ENCODE measurements at places on chromosomes 6 and 20.

GRCh38 chr6:54847799-54848597 is 1.4 kb downstream of the FAM83B start:
- DNase-seq, result no peak

GRCh38 chr6:125549202-125549884 is 200.1 kb upstream of the HEY2 start:
- no peak for DNase-seq

- DNase-seq, result no peak
Measured at GRCh38 chr20:24862186-24862585, 86.9 kb upstream of the CST7 start.

DNA sequence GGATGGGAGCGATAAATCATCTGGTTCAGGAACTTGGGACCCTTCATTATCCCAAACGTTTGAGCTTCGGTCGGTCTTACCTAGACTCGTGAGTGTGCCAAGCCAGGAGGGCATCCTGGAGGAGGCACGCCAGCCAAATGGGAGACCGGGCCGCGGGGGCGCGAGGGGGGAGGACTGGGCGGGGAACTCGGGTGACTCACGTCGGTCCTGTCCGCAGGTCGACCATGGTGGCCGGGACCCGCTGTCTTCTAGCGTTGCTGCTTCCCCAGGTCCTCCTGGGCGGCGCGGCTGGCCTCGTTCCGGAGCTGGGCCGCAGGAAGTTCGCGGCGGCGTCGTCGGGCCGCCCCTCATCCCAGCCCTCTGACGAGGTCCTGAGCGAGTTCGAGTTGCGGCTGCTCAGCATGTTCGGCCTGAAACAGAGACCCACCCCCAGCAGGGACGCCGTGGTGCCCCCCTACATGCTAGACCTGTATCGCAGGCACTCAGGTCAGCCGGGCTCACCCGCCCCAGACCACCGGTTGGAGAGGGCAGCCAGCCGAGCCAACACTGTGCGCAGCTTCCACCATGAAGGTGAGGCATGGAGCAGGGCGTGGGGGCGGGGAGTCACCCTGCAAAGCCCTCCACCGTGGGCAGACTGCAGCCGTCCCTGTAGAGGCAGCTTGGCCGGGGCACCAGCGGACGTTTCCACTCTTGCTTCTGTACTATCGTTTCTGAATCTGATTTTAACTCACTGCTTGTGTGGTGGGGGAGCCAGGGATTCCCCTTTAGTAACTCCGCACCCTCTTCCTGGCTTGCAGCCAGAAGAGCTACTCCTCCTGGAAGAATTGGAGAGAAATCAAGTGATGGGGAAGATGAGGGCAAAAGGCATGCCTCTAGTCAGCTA is 2.7 kb downstream of the BMP2 start:
- peak; percentile 43 for DNase-seq

DNA sequence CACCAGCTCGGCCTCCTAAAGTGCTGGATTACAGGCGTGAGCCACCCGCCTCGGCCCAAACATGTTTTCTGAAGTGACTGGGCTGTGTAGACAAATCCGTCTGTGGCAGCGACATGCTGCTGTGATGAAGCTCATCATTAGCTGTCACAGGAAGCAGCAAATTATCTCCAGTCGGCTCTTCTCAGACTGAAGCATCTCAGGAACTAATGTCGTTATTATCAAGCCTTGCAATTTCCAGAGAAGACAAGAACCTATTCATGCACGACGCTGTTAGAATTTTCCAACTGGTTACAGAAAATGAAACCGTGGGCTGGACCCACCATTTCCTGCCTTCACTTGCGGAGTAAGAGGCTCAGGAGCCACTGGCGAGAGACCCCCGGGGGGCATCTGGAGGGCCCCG is 17.1 kb upstream of the NTSR1 start:
- no peak for DNase-seq

DNA sequence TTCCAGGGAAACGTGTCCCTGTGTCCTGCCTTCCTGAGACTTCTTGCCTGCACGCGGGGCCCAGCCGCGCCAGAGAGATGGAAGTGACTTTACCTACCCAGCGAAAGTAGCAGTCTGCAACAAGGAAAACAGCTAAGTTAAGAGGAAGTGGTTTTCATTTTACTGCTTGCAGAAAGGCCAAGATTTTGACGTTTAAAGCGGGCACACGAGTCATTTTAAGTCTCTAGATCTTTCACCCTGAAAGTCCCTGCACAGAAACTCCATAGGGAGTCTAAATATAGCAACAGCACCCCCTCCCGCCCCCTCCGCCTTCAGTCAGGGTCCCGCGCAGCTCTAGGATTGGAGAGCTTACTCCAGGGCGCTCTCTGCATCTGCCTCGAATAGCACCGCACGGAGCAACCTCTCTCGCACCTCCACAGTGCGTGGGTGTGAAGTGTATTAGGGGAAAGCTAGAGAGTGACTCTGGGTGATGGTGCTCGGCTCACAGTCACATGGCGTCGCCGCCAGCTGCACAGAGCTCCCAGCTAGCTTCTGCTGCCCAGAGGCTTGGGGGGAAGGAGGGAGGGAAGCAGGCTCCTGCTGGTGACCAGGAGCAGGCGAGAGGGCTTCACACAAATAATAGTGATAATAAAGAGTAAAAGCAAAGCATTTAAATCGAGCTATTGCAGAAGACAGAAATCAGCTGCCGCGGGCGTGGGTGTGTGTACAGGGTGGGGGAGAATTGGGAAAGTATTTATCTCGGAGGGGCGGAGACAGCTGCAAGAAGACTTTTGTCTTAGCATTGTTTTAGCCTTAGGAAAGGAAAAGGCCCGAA is 1.8 kb upstream of the KCNQ5 start:
- DNase-seq, result peak; percentile 2

DNA sequence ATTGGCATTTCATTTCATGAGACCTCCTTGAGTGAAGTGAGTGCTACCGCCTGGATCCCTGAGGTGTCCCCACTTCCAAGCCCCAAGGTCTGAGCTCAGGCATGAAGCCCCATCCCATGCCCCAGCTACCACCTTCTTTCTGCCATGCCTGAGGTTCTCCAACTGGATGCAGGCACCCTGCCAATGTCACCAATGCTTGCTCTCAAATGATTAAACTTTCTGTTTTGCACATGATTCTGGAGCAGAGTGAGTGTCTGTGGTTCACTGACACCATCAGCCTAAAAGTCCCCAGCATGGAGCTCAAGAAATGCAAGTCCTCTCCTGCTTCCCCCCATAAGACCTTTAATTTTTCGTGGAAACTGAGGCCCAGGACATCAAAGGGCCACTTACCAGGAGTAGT is 43.7 kb upstream of the BPIFA2 start:
- no peak for DNase-seq

Measured in small intestine (tissue), 16 donors.